ENCODE measurements at places on chromosomes 3 and 15.

DNA sequence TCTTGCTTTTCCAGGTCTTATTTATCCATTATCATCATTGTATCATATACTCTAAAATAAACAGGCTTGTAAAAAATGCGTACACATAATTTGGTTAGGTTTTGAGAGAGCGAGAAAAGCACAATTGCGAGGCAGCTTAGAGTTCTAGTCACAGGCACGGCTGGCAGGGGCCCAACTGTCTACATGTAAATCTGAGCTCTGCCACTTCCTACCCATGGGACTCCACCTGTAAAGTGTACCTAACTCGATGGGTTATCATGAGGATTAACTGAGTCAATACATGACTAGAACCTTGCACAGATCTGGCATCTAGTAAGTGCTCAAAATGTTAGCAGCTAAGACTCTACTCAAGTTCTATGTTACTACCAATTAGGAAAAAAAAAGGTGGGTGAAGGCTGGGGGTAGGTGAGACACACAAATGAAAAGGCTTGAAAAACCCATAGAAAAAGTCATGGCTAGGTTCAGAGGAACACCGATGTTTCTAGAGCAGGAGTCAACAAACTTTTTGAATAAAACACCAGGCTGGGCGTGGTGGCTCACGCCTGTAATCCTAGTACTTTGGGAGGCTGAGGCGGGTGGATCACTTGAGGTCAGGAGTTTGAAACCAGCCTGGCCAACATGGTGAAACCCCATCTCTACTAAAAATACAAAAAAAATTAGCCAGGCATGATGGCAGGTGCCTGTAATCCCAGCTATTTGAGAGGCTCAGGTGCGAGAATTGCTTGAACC is 36.2 kb downstream of the GLB1 start:
- no peak for DNase-seq

GRCh38 chr15:81282911-81283310 is 41.0 kb downstream of the STARD5 start:
- DNase-seq = no peak

- DNase-seq = no peak
These were observed 37.1 kb downstream of the SLC12A8 start for GRCh38 chr3:125175295-125176078.

GRCh38 chr3:150635076-150635475 is 32.0 kb downstream of the SELENOT start:
- no peak for DNase-seq

GRCh38 chr3:108202834-108203233 is 19.4 kb downstream of the IFT57 start:
- DNase-seq = no peak

DNA sequence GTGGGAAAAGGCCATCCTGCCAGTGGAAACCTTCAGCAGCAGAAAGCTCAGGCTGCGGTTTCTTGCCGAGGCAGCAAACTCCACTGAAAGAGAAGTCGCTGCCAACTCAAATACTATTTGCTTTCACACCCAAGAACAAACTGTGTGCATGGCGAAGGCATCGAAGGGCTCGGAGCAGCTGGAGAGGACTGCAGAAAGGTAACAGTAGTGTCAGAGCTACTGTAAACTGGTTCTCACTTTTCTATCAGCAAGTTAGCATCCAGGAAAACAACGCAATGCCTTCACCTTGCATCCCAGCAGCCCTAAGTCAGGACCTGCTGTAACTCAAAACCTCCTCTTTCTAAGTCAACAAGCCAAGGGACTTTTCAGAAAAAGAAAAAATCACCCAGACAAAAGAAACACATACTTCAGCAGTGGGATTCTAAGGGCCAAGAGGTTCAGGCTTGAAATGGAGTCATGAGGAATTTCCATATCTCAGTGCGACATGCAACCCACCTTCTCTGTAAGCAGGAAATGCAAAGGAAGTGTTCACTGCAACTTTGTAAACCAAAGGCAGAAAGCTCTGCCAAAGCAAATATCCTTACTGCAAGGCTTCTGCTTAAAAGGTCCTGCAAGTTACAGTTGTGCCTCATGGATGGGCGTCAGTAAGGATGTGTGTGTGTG is 193.5 kb downstream of the FOXP1 start:
- DNase-seq = no peak

GRCh38 chr15:59845942-59846499 is 156.9 kb upstream of the BNIP2 start:
- no peak for DNase-seq

DNA sequence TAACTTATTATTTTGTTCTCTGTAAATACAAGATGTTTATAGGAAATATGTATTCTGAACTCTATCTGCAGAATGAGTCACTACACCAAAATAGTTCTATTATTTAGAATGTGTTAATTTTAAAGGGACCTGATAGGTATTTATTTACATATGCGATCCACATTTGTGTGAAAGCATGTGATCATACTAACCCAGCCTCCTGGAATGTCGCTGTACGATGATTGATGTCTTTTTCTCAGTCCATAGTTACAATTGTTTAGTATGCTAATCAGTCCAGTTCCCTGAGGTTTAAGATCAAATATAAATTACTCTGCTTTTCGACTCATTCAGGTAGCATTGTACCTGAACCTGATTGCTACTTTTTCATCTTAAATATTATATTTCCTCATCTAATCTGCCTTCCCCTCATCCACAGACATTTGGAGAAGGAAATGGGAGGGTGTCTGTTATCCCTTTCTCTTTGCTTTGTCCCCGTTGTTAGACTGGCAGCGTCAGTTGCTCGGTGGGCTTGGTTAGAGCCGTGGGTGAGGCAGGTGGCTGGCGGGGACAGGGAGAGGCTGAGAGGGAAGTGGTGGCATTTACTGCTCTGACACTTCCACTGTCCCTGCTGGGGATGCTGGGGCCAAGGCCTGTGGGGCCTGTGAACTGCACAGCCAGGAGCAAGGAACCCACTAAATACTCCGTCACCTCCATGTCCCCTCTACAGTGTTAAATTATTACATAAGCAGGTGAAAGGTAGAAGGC is 27.8 kb upstream of the NR2E3 start:
- no peak for DNase-seq

DNA sequence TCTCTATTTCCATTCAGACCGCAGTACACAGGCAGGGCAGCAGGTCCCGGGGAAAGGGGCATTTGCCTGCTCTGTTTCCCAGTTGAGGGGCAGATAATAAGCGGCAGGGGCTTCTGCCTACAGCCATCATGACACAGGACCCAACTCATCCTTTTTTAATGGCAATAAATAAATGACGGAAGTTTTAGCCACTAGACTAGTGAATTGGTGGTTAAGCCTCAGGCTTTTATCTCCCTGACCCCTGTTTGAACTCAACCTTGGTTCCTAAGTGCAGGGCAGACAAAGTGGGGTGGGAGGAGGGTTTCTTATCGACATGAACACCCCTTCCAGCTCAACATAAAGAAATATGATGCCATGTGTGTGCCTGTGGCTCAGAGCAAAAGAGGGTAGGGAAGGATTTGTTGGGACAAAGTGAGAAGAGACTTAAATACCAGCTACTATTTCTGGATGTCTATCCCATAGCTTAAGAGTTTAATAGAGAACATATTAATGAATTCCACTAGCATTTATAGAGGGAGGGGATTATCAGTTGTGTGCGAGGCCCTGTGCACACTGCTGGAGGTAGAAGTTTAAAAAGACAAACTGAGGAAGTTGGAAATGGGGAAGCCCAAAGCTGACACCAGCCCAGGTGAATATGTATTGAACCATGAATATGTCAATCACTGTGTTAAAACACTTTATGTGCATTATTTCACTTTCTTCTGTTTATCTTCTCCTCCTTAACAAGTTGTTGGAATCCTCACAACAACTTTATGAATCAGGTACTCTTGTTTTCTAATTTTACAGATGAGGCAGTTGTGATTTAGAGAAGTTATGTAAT is 939.4 kb downstream of the MCTP2 start:
- DNase-seq = no peak

GRCh38 chr3:119628816-119629445 is 31.2 kb downstream of the PLA1A start:
- no peak for DNase-seq

GRCh38 chr3:73484656-73485248 is 140.0 kb downstream of the PDZRN3 start:
- DNase-seq = no peak

DNA sequence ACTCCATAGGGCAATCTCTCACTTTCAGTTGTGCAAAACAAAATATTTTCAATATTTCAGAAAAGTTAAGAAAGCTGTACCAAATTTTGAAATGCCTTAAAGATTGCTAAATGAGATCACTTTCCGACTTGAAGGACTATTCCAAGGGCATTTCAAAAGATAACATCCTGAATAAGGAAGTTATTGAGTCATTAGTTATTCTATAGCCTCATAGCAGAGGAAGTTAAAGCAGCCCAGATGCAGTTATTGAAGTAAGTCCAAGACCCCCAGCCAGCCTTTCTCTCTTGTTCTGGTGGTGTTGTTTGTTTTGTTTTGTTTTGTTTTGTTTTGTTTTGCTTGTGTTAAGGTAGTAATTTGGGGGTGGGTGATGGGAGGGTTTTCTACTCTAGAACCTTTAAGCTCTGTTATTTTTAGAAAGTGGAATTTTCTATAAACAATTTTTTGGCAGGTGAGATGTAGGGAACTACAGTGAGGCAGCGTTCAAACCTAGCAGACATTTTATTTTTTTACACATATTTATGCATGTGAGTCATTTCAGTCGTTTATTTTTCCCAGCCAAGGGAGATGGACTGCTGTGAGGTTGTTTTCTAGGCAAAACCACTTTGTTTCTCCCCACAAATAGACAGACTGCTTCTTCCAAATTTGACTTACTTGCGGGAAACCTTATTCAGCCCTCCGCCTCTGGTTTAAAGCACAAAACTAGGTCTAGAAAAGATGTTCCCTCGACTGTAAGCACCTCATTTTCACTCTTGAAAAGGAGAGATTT is 216.3 kb upstream of the ARPP21 start:
- DNase-seq = no peak
